ENCODE measurements at places on chromosomes 6 and 20. TPM values are rescaled to one million over a fixed set of nuclear protein-coding genes. Genes with fewer than 3 reads are reported as not detected.

FERMT1 gene
- 17.9 TPM for polyA plus RNA-seq

HEBP2 gene
- polyA plus RNA-seq = 127 TPM

BPIFA3 gene
- polyA plus RNA-seq = not detected

RBBP8NL gene
- 0.10 TPM for polyA plus RNA-seq

CGA gene
- polyA plus RNA-seq = not detected

VNN1 gene
- not detected for polyA plus RNA-seq

SNAI1 gene
- 8.4 TPM for polyA plus RNA-seq

PRDM13 gene
- 0.08 TPM for polyA plus RNA-seq

CFAP206 gene
- not detected for polyA plus RNA-seq

EYA2 gene
- polyA plus RNA-seq = 0.94 TPM

ZSCAN12 gene
- 2.0 TPM for polyA plus RNA-seq

KCNK5 gene
- polyA plus RNA-seq = 9.5 TPM

CD93 gene
- polyA plus RNA-seq = 0.03 TPM

MEI4 gene
- 0.23 TPM for polyA plus RNA-seq

MAS1 gene
- not detected for polyA plus RNA-seq

BNIP5 gene
- not detected for polyA plus RNA-seq

MCCD1 gene
- polyA plus RNA-seq = not detected
